Pancreas (tissue), 10 donors: ENCODE measurements at places on chromosomes 7 and 10.

- no peak for DNase-seq
- no peaks in the 10 kb centered on the region for H3K4me1 ChIP-seq
- H3K36me3 ChIP-seq: no peaks in the 10 kb centered on the region
- no peak overlapping the region for H3K27ac ChIP-seq
Measured at GRCh38 chr7:156002362-156003066, 190.3 kb upstream of the SHH start.

GRCh38 chr10:32065856-32066255 lies 9.6 kb upstream of the KIF5B start:
- DNase-seq: no peak
- no peaks in the 10 kb centered on the region for H3K4me1 ChIP-seq
- no peak overlapping the region for H3K27ac ChIP-seq
- H3K36me3 ChIP-seq: no peaks in the 10 kb centered on the region
- no peak overlapping the region for H3K4me3 ChIP-seq

GRCh38 chr7:121276313-121276712 lies 52.5 kb upstream of the WNT16 start:
- no peaks in the 10 kb centered on the region for H3K27me3 ChIP-seq
- no peak for DNase-seq
- no peaks in the 10 kb centered on the region for H3K36me3 ChIP-seq
- no peak overlapping the region for H3K27ac ChIP-seq
- no peak overlapping the region for H3K4me3 ChIP-seq

DNA sequence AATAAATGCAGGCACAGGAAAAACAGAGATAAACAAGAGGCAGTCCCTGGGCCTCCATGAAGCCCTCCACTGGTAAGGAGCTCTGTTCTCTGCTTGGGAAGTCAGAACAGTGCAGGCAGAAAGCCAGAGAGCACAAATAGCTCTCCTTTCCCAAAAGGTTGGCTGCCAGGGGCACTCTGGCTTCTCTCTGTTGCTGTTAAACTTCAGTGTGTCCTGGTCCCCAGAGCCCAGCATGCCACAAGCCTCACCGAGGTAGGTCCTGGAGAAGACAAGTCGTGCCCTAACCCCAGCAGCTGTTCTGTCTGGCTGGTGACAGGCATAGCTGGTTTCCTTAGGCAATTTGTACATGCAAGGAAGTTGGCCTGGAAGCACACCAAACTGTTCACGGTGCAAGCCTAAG lies 17.3 kb downstream of the SLC16A12 start:
- peaks cover 80% of the 10 kb centered on the region for H3K4me1 ChIP-seq
- H3K27ac ChIP-seq: peak overlapping the region; percentile 20
- no peak for DNase-seq
- H3K27me3 ChIP-seq: no peaks in the 10 kb centered on the region
- H3K4me3 ChIP-seq: no peak overlapping the region
- no peaks in the 10 kb centered on the region for H3K36me3 ChIP-seq

- no peaks in the 10 kb centered on the region for H3K27me3 ChIP-seq
- H3K4me3 ChIP-seq: no peak overlapping the region
- no peaks in the 10 kb centered on the region for H3K4me1 ChIP-seq
- no peak for DNase-seq
- H3K27ac ChIP-seq: no peak overlapping the region
Measured at GRCh38 chr10:9814285-9814864, 1203.3 kb upstream of the CELF2 start.

DNA sequence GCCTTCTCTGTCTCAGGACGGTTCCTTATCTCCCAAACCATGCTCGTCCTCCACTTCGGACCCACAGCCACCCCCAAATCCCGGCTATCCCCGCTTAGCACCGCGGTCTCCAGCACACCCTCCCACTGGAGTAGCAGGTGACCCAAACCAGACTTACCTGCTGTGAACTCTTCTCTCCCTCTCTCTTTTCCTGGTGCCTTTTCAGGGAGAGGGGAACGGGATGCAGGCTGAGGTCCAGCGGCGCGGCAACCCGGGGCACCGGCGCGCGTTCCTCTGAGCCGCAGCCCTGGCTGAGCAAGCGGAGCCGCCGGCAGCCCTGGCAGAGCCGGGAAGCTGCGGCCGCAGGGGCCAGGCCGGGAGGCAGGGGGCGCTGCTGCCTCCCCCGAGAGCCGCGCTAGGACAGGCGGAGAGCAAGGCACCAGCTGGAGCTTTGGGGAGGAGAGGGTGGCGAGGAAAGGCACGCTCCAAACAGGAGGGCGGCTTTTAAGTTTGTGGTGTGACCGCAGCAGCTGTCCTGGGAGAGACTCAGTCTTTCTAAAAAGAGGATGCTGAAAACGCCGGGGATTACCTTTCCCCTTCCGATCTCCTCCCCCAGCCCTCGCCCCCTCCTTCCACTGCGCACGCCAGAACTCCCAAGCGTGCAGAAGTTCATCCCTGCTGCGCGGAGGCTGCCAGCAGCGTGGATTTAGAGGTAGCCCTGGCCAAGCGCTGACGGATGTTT lies at the start of gene SEMA3D:
SEMA3D (minus strand) TSS at position 536 of the 721 bp plus-strand sequence. CDS start 65,165 bp downstream, outside the sequence.
- H3K4me3 ChIP-seq: peak within 1 kb of the TSS; percentile 32
- no peaks in the 10 kb centered on the region for H3K4me1 ChIP-seq
- H3K27ac ChIP-seq: no peak within 1 kb of the TSS
- peaks cover 15% of the 10 kb centered on the region for H3K27me3 ChIP-seq

DNA sequence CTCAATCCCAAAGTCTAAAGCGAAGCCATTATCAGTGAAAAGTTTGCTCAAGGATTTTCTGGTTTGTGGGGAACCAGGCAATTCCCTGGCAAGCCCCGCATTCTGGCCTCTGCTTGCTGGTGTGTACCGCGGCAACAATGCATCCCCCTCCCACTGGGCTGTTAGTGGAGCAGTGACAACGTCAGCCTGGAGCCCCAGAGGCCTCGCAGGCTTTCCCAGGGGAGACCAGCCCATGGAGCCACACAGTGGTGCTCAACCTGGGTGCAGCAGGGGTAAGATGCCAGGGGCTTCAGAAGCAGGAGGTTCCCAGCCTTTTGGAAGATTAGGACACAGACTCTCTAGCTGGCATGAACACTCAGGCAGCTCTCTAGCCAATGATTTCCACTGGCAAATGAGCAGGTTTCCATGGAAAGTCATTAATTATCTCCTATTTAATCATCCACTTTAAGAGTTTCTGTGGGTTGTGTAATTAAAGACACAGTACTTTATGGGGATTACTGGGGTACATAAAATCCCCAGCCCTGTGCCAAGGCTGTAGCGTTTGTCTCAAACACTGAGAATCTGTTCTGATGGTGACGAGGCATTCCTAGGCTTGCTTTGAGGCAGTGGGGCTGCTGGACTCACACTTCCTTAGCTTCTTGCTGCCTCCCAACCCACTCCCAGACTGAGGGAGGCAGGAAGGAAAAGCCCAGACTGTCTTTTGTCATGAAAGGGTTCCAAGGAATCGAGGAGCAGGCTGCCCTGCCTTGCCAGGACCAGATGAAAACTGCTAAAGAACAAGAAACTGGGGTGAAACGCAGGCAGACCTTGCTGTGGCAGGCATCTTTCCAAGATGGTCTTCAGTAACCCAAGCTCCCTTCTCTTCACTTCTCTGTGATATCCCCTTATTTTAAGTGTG lies 411.9 kb upstream of the SHH start:
- H3K36me3 ChIP-seq: no peaks in the 10 kb centered on the region
- no peaks in the 10 kb centered on the region for H3K4me1 ChIP-seq
- H3K27me3 ChIP-seq: no peaks in the 10 kb centered on the region
- no peak for DNase-seq
- no peak overlapping the region for H3K27ac ChIP-seq

- no peak overlapping the region for H3K27ac ChIP-seq
- no peak overlapping the region for H3K4me3 ChIP-seq
- no peaks in the 10 kb centered on the region for H3K4me1 ChIP-seq
- H3K27me3 ChIP-seq: no peaks in the 10 kb centered on the region
- no peak for DNase-seq
Measured at GRCh38 chr7:114519240-114519639, 104.6 kb downstream of the FOXP2 start.

- H3K27ac ChIP-seq: no peak overlapping the region
- no peaks in the 10 kb centered on the region for H3K36me3 ChIP-seq
- no peak for DNase-seq
- H3K4me1 ChIP-seq: no peaks in the 10 kb centered on the region
Measured at GRCh38 chr7:105849122-105849855, 27.1 kb downstream of the ATXN7L1 start.

DNA sequence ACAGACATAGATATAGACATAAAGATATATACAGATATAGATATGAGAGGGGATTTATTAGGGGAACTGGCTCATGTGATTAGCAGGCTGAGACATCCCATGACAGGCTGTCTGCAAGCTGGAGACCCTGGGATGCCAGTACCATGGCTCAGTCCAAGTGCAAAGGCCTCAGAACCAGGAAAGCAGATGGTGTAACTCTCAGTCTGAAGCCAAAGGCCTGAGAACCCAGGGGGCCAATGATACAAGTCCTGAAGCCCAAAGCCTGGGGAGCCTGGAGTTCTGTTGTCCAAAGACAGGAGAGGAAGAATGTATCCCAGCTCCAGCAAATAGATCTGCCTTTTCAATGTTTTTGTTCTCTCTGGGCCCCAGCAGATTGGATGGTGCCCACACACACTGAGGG lies 5.5 kb downstream of the NCOA4 start:
- no peak overlapping the region for H3K27ac ChIP-seq
- no peaks in the 10 kb centered on the region for H3K27me3 ChIP-seq
- no peak for DNase-seq
- no peaks in the 10 kb centered on the region for H3K36me3 ChIP-seq

DNA sequence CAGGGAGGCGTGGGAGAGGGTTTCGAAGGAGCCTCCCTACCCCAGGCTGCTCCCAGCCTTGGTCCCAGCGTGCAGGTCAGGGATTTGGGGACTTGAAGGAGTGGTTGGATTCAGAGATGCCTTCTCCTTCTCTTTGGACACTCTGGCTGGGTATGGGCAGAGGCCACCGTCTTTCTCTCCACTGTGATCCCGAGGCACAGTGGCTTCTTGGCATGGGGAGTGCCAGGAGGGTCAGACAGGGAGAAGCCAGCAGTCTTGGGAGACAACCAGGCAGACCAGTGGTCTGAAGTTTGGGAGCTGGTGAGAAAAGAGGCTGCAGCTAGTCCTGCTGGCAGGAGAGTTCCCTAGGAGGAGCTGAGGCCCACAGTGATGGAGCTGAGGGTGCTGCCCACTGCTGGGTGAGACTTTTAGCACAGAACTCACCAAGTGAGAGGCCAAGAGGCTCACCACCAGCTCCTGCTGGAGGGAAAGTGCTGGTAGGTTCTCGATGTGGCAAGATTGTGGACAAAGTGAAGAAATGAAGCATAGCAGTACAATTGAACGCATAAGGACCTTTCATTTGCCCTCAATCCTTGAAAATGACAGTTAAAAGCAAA lies 35.2 kb upstream of the WDFY4 start:
- H3K36me3 ChIP-seq: no peaks in the 10 kb centered on the region
- no peak overlapping the region for H3K4me3 ChIP-seq
- no peak overlapping the region for H3K27ac ChIP-seq
- H3K4me1 ChIP-seq: no peaks in the 10 kb centered on the region
- DNase-seq: no peak

DNA sequence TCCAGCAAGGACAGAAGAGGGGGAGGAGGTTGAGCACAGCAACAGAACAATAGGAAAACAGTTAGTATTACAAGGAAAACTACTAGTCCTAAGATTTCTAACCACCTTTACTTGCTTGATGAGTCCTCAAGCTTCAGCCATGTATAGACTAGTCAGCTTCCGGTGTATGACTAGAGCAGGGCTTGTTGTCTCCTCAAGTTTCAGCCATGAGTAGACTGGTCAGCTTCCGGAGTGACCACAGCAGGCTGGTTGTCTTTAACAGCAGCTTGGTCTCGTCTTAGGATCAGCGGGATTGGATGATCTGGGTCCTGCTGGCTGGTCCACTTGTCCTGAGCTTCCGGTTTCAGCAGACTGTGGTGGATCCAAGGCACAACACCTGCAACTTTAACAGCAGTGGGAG lies 10.6 kb upstream of the ZNF239 start:
- no peaks in the 10 kb centered on the region for H3K27me3 ChIP-seq
- H3K27ac ChIP-seq: no peak overlapping the region
- no peaks in the 10 kb centered on the region for H3K4me1 ChIP-seq
- DNase-seq: no peak
- H3K4me3 ChIP-seq: no peak overlapping the region

DNA sequence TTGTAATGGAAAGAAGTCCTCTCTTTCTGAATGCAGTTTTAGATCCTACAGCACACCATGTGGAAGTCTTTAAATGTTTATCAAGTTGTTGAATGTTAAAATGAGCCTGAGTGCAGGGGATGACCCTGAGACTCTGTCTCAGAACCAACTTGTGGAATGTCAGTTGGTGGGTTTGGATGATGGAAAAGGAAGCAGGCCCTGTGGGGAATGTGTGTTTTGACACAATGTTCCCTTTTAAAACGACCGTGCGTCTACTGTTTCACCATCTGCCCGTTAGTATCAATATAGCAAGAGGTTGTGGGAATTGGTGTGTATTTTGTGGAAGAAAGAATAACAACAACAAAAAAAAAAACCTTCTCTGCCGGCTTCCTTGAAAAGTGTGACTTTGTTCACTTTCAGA lies 8.3 kb downstream of the DYNC1I1 start:
- no peak for DNase-seq
- H3K27ac ChIP-seq: no peak overlapping the region
- no peaks in the 10 kb centered on the region for H3K27me3 ChIP-seq
- H3K4me3 ChIP-seq: no peak overlapping the region
